ENCODE measurements at places on chromosomes 5 and 9.

GRCh38 chr9:100011062-100011681 is 87.6 kb downstream of the ERP44 start:
- no peak for DNase-seq

DNA sequence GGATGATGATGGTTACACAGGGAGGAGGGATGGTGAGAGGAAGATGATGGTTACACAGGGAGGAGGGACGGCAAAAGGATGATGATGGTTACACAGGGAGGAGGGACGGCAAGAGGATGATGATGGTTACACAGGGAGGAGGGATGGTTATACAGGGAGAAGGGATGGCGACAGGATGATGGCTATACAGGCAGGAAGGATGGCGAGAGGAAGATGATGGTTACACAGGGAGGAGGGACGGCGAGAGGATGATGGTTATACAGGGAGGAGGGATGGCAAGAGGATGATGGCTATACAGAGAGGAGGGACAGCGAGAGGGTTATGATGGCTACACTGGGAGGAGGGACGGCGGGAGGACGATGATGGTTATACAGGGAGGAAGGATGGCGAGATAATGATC is 64.1 kb upstream of the FCN1 start:
- no peak for DNase-seq

- DNase-seq: no peak
Measured at GRCh38 chr9:110330484-110331105, 7.1 kb downstream of the TXNDC8 start.

DNA sequence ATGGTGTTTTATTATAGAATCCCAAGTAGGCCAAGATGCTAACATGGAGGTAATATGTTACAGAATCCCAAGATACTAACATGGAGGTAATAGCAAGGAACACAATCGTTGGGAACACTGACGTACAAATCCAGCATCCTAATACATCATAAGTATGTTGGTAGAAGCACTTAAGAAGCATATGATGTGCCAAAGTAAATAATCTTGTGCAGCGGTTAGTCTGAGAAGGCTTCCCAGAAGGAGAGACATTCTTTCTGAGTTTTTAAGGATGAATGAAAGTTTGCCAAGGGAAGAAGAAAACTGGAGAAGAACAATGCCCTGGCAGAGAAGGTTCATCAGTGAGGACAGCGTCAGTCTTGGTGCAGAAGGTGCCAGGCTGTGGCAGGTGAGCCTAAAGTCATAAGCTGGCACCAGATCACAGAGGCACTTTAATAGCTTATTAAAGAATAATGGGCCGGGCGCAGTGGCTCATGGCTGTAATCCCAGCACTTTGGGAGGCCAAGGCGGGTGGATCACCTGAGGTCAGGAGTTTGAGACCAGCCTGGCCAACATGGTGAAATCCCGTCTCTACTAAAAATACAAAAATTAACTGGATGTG is 294.5 kb upstream of the PIK3R1 start:
- DNase-seq: no peak
